Stimulated activated CD4-positive, alpha-beta T cell treated with anti-CD3 and anti-CD28 coated beads, Interleukin-2, amount 100 ng/mL, for 24 hours (primary cell): ENCODE measurements at places on chromosomes 6 and 20.

GRCh38 chr20:49589747-49590146, 21.8 kb upstream of the PTGIS start:
- DNase-seq: no peak

- peak; percentile 32 for DNase-seq
Measured at GRCh38 chr6:42177514-42178364, 4.6 kb downstream of the GUCA1A start.

DNA sequence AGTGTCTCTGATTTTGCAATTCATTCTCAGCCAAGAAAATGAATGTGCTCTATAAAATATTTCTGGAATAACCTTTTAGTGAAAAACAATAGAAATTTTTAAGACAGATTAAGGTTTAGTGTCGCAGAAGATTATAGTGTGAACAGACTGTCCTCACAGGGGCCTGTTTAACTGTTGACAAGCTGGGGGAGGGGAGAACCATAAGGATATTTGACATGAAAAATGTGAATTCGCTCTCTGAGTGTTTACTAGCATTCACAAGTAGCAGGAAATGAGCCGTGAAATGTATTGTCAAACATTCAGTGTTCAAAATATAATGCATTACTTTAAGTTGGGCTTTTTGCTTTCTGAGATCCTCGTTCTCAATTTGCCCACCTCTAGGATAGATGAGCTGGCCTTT, 134.8 kb upstream of the TSHZ2 start:
- no peak for DNase-seq

GRCh38 chr6:154445417-154445816, 65.1 kb downstream of the CNKSR3 start:
- no peak for DNase-seq
